Mesenteric fat pad (tissue), 1 donor: ENCODE measurements at places on chromosomes 5 and 9.

DNA sequence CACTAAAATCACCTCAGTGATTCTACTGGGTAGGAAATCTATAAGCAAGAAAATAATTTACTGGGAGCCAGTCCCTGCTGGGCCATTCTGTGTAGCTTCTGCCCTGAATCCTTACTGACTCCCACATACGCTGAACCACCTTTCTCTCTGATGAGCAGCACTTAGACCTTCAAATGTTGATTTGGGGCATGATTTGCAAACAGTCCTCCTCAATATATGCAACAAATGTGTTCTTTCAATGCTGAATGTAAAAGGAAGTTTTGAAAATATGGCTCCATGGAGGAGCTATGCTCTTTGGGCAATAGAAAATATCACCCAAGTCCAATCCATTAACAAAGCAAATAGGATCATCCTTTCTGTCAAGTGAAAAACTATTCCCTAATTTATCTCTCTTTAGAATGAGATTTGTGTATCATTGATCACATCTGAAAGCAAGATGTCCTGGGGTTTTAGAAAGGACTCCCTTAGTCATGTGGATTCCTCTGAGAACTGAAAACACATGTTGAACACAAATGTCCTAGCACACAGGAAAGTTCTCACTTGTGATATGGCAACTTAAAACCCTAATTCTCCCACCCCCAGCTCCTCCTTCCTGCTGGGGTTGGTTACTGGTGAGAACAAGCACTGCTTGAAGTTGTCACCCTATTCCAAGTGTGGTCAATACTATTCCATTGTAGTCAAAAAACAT lies 8.9 kb upstream of the CER1 start:
- DNase-seq = no peak

GRCh38 chr5:485113-485945 lies 38.9 kb downstream of the SLC9A3 start:
- DNase-seq = no peak

GRCh38 chr9:9563817-9564216 lies 1049.0 kb downstream of the PTPRD start:
- DNase-seq = no peak

DNA sequence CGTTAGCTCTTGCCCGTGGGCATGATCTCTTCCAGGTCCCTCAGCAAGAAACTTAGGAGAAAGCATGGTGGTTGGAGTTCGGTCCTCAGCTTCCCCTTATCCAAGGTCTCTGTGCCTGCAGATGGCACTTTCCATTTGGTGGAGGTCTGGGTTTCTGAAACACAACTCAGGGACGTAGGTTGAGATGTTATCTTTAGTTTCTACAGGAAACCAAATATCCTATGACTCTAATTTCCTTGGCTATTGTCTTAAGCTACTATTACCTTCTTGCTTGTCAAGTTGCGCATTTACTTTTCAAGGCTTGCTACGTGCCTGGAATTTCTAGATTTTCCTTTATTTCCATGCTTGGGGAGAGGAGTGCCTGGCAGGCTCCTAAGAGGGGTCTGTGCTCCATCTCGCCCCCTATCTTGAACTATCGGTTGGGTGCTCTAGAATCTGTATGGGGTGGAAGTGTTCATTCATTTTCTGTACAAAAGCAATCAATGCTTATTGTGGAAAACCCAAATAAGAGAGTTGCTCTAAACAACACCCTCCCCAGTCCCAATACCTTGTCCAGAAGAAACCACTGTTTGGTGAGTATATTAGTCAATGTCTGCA lies 32.9 kb upstream of the KCNIP1 start:
- no peak for DNase-seq

DNA sequence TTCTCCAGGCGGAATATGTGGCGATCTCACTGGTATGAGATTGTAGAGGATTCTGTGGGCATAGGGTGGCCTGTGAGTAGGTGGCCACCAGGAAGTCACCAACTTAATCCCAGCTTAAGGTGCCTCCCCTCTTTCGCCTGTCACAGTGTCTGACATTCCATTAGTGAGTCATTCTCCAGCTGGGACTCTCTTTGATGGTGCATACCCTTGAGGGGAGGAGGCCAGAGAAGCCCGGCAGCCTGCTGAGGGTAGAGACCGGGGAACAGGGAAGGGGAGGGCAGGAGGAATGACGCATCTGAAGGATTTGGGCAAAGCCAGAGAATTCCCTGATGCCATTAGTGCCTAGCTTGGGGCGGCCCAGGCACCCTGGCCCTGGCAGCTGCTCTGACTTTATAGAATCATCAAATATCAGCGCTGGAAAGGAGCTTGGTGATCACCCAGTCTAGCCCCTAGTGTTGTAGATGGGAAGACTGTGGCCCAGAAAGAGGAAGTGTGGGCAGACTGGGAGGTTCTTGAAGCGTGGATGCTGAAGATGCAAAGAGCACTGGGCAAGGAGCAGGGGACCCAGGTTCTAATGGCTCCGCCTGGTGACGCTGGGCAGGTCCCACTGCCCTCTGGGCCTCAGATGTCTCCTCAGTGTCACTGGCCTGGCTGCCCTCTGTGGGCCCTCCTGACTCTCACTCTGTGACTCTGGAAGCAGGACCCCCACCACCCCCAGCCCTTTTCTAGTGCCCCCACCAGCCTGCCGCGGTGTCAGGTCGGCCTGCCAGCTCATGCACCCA lies 41.4 kb downstream of the DAB2IP start:
- DNase-seq = no peak

DNA sequence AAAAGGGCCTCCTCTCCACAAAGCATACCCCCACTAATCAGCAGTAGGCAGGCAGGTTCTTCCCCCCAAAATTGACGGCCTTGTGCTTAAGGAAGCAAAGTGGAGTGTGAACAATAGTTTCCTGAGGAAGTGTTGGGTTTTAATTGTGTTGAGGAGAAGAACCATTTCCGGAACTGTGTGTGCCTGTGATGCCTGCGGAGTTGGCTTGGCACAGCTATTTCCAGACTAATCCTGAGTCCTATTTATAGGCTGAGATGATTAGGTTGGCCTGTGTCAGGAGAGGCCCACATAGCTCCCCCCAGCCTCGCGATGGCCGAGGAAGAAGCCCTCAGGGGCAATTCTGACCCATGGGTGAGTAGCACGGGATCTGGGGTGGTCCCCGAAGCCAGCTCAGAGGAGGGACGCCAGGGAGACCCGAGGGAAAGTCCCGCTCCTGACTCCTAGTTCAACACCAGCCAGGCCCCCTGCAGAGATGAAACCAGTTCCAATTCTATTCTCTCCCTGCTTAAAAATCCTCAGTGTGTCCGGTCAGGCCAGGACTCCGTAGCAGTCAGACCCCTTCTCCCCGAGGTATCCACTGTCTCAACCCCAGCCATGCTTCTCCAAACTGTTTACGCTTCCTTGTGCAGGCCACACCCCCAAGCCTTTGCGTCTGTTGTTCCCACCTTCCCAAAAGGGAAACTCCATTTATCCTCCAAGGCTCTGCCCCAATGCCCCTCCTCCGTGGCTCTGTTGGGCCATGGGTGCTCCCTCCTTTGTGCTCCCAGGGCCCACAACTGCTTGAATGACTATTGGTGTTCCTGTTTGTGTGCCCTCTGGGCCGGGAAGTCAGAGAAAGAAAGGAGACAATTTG lies 18.1 kb downstream of the GSN start:
- DNase-seq = peak; percentile 89

DNA sequence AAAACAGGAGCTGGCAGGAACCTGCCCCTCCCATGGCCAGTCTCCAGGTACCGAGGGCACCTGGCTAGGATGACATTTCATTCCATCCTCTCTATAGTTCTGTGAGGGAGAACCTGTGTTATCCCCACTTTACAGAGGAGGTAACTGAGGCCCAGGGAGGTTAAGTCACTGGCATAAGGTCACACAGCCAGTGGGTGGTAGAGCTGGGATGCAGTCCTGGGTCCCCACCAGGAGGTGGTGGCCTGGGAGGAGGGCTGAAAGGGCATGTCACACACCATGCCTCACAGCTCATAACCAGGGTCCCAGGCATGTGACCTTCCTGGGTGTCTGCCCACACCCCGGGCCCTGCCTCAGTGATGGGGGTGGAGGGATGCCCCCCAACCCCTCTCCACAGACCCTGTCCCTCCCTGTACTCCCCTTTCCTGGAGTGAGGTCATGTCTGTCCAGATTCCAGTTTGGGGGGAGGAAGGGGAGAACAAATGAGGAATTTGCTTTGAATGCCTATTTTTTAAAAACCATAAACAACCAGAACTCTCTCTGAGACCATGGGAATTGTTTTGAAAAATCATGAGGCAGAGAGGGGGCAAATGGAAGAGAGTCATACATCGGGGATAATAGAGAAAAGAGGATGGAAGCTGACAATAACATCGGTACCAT lies 77.7 kb upstream of the STXBP1 start:
- DNase-seq = no peak

DNA sequence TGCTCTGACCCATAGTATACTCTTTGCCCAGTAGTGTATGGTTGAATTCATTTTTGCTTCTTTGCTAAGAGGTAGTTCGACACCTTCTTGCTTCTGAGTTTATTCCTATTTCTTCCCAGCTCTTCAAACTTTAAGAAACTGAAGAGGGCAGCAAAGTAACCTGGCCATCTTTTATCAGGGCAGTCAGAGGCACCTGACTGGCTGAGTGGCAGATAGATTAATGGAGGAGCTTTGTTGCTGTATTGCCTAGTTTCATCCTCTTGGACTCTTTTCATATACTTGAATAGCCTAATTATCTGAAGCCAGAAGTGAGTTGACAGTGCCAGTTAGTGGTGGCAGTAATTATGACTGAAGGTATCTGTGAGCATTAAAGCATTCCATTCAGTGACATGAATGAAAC lies 82.5 kb downstream of the UHRF2 start:
- no peak for DNase-seq

DNA sequence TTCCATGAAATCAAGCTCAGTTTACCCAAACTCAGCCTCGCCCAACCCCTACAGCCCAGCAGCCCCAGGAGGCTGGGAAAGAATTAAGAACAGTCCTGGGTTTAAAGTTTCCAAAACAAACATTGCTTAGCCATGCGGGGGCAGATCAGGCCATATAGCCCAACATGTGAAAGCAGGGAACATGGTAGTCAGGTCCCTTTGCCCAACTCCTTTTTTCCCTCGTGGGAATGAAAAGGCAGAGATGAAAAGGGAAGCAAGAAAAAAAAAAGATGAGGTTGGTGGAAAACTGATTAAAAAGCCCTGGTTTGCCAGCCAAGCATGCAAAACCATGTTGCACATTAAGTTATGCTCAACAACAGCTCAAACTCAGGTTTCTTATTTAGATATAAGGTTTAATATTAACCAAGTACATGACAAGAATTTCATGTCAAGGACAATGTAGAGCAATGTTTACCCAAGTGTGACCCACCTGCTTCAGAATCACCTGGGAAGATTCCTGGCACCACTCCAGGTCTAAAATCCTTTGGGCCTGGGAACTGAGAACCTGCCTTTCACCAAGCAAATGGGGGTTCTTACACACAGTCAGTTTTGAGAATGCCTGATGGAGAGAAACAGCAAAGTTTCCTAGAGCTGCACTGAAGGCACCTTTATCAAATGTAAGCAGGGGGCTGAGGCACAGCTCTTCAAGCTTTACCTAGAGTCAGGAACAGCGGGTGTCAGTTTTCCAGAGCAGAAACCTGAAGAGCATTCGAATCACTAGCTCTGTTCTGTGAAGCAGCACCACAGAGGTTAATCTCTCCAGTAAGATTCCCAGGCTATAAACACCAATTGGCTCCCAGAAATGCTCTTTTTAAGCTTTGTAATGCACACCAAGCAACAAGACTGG lies 1.7 kb downstream of the FREM1 start:
- no peak for DNase-seq

DNA sequence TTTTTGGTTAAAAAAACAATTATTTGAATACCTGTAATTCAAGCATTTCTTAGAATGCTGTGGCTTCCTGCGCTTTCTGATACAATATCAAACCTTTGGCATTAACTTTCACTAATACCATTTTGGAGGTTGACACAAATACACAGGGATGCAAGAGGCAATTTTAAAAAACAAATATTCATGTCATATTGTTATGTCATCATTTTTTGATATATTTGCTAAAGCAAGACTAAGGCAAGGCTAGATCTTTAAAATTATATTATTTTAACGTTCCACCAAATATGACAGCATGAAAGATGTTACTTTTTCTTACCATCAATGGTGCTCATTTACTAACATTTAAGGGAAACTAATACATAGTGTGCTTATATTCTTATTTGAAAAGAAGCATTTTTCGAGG lies 93.4 kb upstream of the FSD1L start:
- no peak for DNase-seq

- no peak for DNase-seq
Observed at GRCh38 chr9:27586304-27586703, 13.0 kb upstream of the C9orf72 start.

GRCh38 chr5:155898284-155898683 lies 428.7 kb upstream of the SGCD start:
- no peak for DNase-seq

GRCh38 chr5:17364987-17365810 lies 132.8 kb upstream of the TAF11L2 start:
- no peak for DNase-seq

GRCh38 chr5:147576646-147577535 lies 67.0 kb upstream of the DPYSL3 start:
- DNase-seq = no peak

DNA sequence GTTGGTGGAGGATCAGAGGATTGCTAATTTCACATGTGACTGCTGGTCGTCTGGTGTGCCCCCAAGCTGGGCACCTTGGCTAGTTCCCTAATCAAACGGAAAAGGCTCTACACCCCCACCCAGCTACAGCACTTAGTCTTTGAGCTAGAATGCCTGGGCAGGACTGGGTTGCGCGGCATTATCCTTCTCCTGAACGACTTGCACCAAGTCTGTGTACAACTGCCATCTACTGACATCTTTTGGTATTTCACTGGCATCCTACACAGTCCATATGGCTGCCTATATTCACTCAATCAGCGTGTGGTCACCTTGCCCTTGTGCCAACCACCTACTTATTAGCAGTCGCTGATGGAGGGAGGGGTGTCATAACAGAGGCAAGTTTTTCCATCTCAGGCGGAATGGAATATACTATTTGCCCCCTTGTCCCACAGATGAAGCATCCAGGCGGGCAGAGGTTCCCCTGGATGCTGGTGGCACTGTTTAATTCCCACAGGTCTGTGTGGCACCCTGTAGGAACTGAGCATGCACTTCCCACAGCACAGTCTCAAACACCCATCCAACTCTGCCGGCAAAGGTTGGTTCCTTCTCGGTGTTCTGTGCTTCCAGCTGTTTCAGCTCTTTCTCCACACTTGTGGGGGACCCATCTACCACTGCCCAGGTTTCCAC lies 150.1 kb downstream of the OSTF1 start:
- DNase-seq = no peak
